Neural progenitor cell (in vitro differentiated cells): ENCODE measurements at places on chromosomes 2 and 18.

DNA sequence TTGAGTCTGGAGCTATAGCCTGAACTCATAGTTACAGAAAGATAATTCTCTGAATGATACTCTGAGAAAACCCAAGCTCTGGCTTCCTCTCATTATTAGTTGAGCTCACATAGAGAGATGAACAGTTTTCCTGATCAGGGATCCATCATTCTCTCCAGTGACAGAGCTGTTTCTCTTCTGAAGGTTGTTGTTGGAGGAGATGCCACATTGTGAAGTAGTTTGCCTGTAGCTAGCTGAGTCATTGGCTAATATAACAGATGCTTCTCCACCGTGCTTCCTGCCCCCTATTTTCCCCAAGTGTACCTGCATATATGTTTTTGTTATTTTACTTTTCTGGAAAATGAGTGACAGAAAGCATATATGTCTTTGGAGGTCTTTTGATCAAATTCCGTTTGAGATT, 64.6 kb downstream of the OSBPL6 start:
- no peak for DNase-seq
- no peaks in the 10 kb centered on the region for H3K27me3 ChIP-seq
- peaks cover 18% of the 10 kb centered on the region for H3K4me1 ChIP-seq
- H3K36me3 ChIP-seq, result no peaks in the 10 kb centered on the region
- no peak overlapping the region for H3K4me3 ChIP-seq

- peaks cover 6% of the 10 kb centered on the region for H3K4me1 ChIP-seq
- no peaks in the 10 kb centered on the region for H3K36me3 ChIP-seq
- no peak overlapping the region for H3K4me3 ChIP-seq
Observed at GRCh38 chr2:31297751-31298150, 63.8 kb downstream of the EHD3 start.

DNA sequence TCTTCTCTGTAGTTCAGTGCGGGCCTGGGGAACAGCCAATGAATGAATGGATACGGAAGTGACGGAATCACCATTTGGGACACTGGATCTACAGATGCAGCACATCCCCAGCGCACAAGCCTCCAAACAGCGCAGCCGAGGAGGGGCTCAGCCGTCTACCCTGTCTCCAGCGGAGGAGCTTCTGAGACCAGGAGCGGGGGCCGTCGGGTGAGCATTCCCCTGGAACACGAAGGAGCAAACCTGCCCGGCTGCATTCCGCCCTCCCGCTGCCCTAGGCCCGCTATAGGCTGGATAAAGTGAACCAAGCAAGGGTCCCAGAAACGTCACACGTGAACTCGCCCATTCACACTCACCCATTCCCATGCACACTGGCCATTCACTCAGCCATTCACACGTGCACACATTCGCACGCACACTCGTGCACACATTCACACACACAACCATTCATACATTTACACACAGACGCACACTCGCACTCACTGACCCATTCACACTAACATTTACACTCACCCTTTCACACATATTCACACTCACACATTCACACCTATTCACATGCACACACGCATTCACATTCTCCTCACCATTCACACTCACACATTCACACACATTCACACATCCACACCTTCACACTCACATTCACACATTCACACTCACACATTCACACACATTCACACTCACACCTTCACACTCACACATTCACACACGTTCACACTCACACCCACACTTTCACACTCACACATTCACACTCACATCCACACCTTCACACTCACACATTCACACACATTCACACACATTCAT, 63.4 kb downstream of the BIN1 start:
- no peak overlapping the region for H3K27ac ChIP-seq
- no peak for DNase-seq
- no peaks in the 10 kb centered on the region for H3K4me1 ChIP-seq
- H3K4me3 ChIP-seq, result no peak overlapping the region

- no peak overlapping the region for H3K27ac ChIP-seq
- peaks cover 27% of the 10 kb centered on the region for H3K36me3 ChIP-seq
- H3K4me3 ChIP-seq, result peak overlapping the region; percentile 97
- no peak for DNase-seq
- H3K4me1 ChIP-seq, result peaks cover 19% of the 10 kb centered on the region
- no peaks in the 10 kb centered on the region for H3K27me3 ChIP-seq
Observed at GRCh38 chr2:3574155-3574554, 905 bp upstream of the RPS7 start.

DNA sequence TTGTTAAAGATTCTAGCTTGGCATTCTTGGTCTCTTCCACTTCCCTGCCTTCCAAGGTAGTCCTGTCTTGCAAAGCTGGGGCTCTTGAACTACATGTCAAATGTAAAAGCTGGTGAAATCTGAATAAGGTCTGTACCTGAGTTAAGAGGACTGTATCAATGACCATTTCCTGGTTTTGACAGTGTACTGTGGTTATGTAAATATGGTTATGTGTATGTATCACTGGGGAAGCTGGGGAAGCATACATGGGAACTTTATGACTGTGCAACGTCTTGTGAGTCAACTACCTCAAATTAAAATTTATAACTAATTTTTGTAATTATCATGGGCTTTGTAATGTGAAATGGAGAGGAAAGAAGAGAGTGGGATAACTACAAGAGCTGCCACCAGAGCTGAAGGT, 81.7 kb downstream of the COL4A4 start:
- no peaks in the 10 kb centered on the region for H3K36me3 ChIP-seq
- H3K4me1 ChIP-seq, result no peaks in the 10 kb centered on the region
- no peak overlapping the region for H3K4me3 ChIP-seq

GRCh38 chr2:54581326-54582039, 125.4 kb downstream of the SPTBN1 start:
- no peak for DNase-seq
- H3K4me1 ChIP-seq, result peaks cover 25% of the 10 kb centered on the region
- no peak overlapping the region for H3K4me3 ChIP-seq
- no peaks in the 10 kb centered on the region for H3K27me3 ChIP-seq
- H3K27ac ChIP-seq, result no peak overlapping the region

DNA sequence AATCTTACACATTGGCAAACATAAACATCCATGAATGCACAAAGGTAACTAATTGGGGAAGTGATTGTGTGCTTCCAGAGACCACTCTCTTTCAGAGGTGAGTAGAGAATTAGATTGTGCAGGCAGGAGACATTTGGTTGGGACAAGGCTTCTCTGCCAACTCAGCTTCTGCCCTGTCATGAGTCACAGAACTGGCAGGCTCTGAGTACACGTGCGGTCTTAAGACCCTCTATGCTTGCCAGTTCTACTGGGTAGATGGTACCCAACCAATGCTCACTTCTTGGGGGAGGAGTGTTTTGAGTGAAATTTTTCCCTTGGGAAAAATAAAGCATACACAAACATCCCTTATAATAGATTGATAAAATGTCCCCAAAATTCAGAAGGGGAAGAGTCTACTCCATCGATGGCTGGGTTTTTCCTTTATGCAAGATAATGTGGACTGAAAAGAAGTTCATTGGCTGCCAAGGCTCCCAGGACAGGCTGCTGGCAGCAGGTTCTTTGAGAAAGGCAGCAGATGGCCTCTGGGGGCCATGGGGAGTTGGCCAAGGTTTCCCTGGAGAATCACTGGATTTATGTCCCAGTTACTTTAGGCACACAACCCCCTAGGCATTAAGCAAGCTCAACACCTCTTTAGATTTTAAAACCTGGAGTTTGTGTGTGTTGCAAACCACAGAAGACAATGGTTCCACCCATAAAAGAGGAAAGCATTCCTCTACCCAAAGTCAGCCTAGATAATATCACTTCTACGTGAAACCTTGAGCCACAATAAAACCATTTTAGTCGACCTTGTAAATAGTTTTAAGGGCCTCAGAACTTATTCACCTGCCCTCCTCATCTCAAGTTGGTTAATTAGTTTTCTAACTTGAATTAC, 417.0 kb downstream of the TXNL1 start:
- H3K27ac ChIP-seq, result no peak overlapping the region
- H3K4me3 ChIP-seq, result no peak overlapping the region
- DNase-seq, result no peak
- H3K27me3 ChIP-seq, result no peaks in the 10 kb centered on the region
- H3K4me1 ChIP-seq, result no peaks in the 10 kb centered on the region
- no peaks in the 10 kb centered on the region for H3K36me3 ChIP-seq

GRCh38 chr2:209534228-209534627, 110.4 kb downstream of the MAP2 start:
- no peak for DNase-seq
- H3K27me3 ChIP-seq, result no peaks in the 10 kb centered on the region
- no peaks in the 10 kb centered on the region for H3K36me3 ChIP-seq
- H3K4me3 ChIP-seq, result no peak overlapping the region

DNA sequence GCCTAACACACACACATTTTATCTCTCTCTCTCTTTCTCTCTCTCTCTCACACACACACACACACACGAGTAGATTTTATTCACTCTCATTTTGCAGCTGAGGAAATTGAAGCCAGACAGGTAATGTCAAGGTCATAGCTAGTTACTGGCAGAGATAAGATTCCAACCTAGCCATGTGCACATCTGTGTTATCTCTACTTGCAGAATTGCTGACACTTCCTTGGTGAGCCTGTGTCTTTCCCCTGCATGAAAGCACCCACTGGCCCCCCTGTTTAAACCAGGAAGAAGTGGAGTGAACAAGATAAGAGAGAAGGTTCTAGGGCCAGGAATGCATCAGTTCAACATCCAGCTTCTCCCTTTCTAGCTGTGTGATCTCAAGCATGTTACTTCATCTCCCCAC, 423.7 kb downstream of the TXNL1 start:
- H3K27ac ChIP-seq, result no peak overlapping the region
- H3K4me1 ChIP-seq, result no peaks in the 10 kb centered on the region
- DNase-seq, result no peak

DNA sequence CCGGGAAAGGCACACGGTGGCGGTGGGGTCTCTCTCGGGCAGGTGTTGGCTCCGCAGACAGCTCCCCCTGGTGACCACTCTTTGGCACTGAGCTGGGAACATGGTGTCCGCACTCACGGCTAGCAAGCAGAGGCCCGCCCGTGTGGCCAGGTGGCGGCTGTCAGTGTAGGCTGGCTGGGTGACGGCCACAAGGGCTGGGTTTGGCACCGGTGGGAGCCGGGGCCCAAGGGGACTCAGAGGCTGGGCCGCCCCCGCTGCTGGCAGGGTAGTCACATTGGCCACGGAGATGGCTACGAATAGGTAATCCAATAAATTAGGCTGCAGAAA, 1071.7 kb downstream of the RPIA start:
- no peaks in the 10 kb centered on the region for H3K27me3 ChIP-seq
- no peak overlapping the region for H3K27ac ChIP-seq
- no peaks in the 10 kb centered on the region for H3K36me3 ChIP-seq
- H3K4me1 ChIP-seq, result no peaks in the 10 kb centered on the region
- no peak overlapping the region for H3K4me3 ChIP-seq
- no peak for DNase-seq

- DNase-seq, result no peak
- H3K4me1 ChIP-seq, result peaks cover 8% of the 10 kb centered on the region
- H3K4me3 ChIP-seq, result no peak overlapping the region
- H3K36me3 ChIP-seq, result no peaks in the 10 kb centered on the region
- H3K27me3 ChIP-seq, result peaks cover 87% of the 10 kb centered on the region
Observed at GRCh38 chr2:148570989-148571388, 73.6 kb upstream of the EPC2 start.

DNA sequence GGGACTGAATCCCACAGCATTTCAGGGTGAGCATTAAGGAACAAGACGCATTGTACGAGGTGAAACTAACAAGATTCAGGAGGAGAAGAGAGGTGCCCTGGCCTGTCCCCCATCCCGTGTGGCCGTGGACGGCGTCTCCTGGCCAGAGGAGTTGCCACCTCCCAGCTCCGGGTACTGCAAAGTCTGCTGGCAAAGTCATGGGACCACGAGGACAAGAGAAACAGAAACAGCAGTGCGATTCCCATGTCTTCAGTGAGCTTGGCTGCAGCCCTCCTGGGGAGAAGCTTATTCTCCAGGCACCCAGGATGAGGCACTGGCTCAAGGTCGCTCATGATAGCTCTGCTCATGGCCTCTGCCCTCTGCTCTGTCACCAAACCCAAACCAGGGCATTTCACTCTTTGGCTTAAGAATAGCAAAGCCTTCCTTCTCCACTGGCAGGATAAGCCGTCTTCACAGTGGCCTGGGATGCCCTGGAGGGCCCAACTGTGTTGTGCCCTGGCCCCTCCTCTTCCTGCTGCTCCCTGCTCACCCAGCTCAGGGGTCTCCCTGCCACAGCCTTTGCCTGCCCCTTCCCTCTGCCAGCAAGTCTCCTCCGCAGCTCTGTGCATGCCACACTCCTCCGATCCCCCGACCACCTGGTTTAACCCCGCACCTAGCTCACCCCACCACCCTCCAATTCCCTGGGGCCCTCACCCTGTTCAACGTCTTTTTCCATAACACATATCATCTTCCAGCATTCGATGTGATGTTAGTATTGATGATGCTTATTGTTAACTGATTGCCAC, 144.8 kb downstream of the PXDN start:
- H3K36me3 ChIP-seq, result no peaks in the 10 kb centered on the region
- H3K27ac ChIP-seq, result no peak overlapping the region
- DNase-seq, result no peak

DNA sequence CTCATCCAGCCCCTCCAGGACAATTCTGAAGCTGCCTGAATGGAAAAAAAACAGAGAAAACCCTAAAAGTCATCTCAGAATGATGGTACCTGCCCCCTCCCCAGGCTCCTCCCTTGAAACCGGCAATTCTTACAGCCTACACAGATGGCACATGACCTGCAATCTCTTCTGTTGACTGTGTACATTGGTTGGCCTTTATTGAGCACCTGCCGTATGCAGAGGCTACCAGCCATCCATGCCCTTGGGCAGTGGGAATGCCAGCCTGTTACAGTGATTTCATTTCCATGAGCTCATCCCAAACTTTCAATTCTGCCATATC, 57.1 kb downstream of the EMX1 start:
- H3K36me3 ChIP-seq, result no peaks in the 10 kb centered on the region
- peaks cover 9% of the 10 kb centered on the region for H3K27me3 ChIP-seq
- no peak overlapping the region for H3K4me3 ChIP-seq
- no peak for DNase-seq
- H3K4me1 ChIP-seq, result no peaks in the 10 kb centered on the region
- H3K27ac ChIP-seq, result no peak overlapping the region

GRCh38 chr2:29164091-29164846, 49.1 kb downstream of the CLIP4 start:
- peaks cover 11% of the 10 kb centered on the region for H3K4me1 ChIP-seq
- no peak overlapping the region for H3K4me3 ChIP-seq
- H3K36me3 ChIP-seq, result no peaks in the 10 kb centered on the region
- H3K27me3 ChIP-seq, result no peaks in the 10 kb centered on the region
- DNase-seq, result no peak

GRCh38 chr2:236205867-236206645, 37.9 kb upstream of the GBX2 start:
- DNase-seq, result no peak
- no peaks in the 10 kb centered on the region for H3K36me3 ChIP-seq
